ENCODE measurements at places on chromosomes 1 and 21. TPM values are rescaled to one million over a fixed set of nuclear protein-coding genes. Genes with fewer than 3 reads are reported as not detected.
A peak's percentile ranks its signal among the peaks of the same experiment; 100 is the strongest.

GRCh38 chr1:230375780-230376179 is 50.4 kb downstream of the PGBD5 start:
- DNase-seq, result no peak

DNA sequence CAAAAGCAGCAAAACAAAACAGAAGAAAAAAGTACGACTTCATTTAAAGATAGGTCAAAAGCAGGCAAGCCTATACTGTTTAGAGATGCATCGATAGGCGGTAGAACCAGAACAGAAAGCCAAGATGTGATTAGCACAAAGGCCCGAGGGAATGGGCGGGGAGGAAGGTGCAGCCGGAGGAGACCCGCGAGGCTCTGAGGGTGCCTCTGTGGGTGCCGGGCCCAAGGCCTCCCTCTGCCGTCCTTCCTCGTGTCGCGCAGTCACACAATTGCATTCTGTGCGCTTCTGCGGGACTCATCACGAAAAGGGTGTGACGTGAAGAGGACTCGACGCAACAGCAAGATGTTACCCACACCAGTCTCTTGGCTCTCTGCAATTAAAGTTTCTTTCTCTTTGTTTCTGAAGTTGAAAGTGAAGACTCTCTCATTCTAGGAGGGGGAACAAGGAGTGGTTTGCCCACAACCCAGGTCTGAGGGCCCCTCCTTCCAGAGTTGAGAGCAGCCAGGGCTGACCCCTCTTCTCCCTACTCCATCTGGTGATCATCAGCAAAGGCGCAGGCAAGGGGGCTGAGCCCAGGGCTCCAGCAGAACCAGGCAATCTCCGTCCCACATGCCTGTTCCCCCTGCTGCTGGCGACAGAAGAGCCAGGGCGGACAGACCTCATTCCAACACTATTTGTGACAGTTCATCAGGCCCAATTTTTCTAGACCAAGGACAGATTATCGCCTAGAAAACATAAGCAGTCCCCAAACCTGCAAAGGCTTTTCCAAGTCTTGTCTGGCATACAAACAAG is 41.0 kb downstream of the NPHP4 start:
- no peak for DNase-seq

DNA sequence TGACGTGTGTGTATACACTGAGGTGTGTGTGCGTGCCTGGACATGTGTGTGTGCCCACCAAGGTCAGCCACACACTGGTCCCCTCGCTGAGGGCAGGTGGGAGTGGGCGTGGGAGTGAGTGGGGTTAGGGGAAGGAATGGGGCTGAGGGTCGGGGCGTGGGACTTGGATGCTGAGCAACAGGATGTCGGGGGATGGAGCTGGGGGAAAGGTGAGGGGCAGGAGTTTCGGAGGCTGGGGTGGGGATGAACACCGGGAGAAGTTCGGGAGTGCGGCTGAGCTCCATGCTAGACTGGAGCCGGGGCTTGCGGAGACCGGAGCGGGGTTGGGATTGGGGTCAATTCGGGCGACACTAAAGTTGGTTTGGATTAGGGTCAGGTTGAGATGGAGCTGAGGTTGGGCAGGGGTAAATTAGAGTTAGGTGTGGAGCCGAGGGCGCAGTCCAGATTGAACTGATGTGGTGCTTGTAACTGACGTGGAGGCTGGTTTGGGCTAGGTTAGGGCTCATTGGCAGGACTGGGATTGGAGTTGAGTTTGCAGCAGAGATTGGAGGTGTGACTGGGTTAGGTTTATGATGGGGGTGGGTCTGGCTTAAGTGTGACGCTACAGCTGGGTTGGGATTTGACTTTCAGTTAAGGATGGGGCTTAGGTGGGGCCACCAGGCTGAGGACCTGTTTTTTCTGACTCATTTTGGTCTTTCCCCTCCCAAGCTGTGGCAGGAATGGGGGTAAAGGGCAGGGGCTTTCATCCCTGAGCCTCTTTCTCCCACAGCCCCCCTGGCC is 3.3 kb upstream of the GUCA2A start:
- no peak for DNase-seq

DNA sequence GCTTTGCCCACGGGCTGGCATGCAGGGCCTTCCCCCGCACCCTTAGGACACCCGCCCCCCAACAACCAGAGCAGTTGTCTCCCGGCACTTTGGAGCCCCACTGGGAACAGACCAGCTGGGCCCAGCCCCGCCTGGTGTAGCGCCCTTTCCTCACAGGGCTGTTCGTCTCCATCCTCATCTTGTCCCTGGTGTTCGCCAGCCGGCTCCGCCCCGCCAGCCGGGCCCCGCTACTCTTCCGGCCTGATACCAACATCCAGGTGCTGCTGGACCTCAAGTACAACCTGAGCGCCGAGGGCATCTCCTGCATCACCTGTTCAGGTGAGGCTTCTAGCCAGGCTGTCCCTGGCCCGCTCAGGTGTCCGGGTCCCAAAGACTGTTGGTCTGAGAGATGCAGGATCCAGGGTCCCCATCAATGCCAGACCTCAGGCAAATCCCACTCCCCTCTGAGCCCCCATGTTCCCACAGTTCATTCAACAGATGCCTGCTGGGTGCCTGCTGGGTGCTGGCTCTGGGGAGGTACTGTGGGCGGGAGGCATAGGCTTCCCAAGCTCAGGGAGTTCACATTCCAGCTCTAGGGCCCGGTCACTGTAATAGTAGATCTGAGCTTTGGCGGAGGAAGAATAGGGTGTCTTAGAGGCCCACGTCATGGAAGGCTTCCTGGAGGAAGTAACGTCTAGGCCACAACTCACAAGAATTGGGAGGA is 41.7 kb downstream of the DISP3 start:
- no peak for DNase-seq

GRCh38 chr1:114549137-114549536 is 32.3 kb downstream of the BCAS2 start:
- DNase-seq, result no peak

- DNase-seq, result no peak
Observed at GRCh38 chr1:169933984-169934725, 40.5 kb upstream of the SCYL3 start.

DNA sequence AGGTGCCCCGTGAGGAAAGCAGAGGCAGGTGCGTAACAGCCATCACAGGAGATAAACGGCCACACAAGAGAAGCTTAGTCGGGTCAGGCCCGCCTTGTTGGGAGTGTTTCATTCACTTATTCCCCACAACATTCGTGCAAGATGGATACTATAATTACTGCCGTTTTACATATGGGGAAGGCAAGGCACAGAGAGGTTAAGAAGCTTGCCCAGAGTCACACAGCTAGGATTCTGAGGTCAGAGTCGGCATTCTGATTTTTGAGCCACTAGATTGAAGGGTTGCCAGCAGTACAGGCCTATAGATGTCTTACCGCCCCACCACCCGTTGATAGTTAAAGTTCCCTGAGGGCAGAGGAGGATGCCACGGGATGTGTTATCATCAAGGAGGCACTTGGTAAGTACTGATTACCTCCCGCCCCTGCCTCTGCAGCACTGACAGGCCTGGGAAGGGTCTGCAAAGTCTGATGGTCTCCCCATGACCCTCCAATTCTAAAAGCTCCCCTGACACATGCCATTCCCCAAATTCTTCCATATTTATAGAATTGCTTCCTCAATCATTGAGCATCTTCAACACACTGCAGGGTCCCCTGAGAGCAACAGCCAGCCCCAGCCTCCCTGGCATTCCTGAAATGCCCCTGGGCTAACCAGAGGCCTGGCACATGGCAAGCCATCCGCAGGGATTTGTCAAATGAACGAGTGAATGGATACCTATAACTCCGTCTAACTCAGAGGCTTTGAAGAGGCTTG is 74.7 kb upstream of the CLDN14 start:
- DNase-seq, result no peak

GRCh38 chr1:181739214-181739613 is 255.9 kb downstream of the CACNA1E start:
- DNase-seq, result no peak

DNA sequence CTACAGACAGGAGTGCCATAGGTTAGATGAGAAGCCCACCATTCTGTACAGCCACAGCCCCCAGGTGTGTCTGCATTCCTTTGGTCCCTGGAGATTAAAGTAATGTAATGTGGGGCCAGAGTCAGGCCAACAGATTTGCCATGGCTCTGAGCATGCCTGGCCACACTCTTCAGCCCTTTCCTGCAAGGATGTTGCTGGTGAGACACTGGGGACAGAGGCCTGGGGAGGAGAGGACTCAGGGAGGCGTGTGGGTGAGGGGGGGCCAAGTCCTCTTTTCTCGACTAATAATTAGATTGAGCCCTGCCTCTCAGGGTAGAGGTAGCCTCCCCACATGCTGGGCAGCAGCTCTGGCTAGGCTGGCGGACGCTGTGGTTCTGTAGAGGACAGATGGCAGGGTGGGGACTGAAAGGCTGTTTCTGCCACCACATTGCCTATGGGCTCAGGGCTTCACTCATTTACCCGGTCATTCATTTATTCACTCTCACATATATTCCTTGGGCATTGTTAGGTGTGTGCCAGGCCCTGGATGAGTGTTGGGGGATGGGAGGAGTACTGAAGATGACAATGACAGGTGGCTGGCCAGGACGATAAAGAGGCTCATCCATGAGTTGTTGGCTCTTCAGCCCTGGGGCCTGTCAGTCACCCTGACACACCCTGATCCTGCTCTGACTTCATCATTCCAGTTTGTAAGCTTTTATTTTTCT is 7.1 kb upstream of the PRCC start:
- no peak for DNase-seq

- peak; percentile 9 for DNase-seq
Observed at GRCh38 chr1:1431845-1432273, 3.6 kb upstream of the VWA1 start.

DNA sequence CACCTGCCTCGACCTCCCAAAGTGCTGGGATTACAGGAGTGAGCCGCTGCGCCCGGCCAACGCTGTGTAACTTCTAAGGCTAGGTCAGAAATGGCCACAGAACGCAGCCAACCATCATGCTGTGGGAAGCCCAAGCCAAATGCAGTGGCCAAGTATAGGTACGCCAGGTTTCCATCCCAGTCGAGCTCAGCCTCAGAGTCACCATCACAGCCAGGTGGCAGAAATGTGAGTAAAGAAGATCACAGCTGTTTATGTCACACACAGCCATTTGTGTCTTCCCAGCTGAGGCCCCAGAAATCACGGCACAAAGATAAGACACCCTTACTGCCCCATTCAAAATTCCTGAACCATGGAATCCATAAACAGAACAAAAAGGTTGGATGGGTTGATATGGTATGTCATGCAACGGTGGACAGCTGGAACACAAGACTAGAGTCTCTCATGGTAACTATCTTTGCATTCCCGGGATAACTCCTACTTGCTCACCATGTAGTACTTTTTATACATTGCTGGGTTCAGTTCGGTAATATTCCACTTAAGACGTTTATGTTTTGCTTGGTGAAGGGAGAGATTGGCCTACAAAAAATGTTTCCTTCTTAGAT is 84.3 kb downstream of the SLC45A1 start:
- DNase-seq, result no peak

GRCh38 chr1:176177764-176178163 is 29.3 kb downstream of the COP1 start:
- no peak for DNase-seq

DNA sequence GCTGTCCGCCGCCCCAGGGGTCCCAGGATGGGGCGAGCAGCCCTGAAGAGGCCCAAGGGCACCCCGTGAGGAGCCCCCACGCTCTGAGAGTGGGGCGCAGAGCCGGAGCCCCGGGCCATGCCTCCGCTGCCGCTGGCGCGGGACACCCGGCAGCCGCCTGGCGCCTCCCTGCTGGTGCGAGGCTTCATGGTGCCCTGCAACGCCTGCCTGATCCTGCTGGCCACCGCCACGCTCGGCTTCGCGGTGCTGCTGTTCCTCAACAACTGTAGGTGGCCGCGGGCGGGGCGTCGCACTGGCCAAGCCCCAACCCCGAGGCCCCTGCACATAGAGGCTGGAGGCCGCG is 14.5 kb downstream of the AGRN start:
- DNase-seq, result no peak

GRCh38 chr1:62436039-62436465 is 797 bp upstream of the USP1 start:
- no peak for DNase-seq

- DNase-seq, result no peak
Observed at GRCh38 chr1:199698222-199698621, 329.3 kb upstream of the NR5A2 start.

The KCNJ15 gene
- total RNA-seq, result 1.1 TPM

The PLCH2 gene
- total RNA-seq, result 31.6 TPM

The TFAP2E gene
- 2.9 TPM for total RNA-seq

Data from CD4-positive, alpha-beta memory T cell (primary cell).